A172 (cell line): ENCODE measurements at places on chromosomes 11 and 22. TPM values are rescaled to one million over a fixed set of nuclear protein-coding genes. Genes with fewer than 3 reads are reported as not detected.
A peak's percentile ranks its signal among the peaks of the same experiment; 100 is the strongest.

GRCh38 chr11:111000400-111001080 is 245.0 kb upstream of the POU2AF2 start:
- no peak for DNase-seq

The CACNA1I gene
- 0.02 and 0.05 TPM in 2 replicates for total RNA-seq

The APOL3 gene
- total RNA-seq, result 3.1 and 3.9 TPM in 2 replicates

The RASL10A gene
- not detected in 2 replicates for total RNA-seq

- no peak for DNase-seq
Observed at GRCh38 chr11:103773059-103773458, 263.4 kb upstream of the DDI1 start.

GRCh38 chr22:49439373-49439772 is 388.3 kb downstream of the BRD1 start:
- no peak for DNase-seq

DNA sequence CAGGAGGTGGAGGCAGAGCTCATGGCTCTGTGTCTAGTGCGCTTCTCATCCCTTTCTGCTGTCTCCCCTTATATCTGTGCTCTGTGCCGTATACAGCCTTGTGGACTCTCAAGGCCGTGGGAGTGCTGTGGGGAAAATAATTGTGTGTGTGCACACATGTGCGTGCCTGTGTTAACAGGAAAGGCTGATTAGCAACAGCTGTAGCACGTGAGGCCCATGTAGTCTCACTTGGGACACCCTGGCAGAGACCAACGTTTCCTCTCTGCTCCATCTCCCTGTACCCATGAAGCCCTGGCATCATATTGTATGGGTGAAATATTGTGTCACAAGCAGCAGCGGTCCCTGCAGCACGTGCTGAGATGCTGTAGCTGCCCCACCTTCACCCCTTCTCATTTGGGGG is 109.3 kb downstream of the LRRC32 start:
- no peak for DNase-seq

DNA sequence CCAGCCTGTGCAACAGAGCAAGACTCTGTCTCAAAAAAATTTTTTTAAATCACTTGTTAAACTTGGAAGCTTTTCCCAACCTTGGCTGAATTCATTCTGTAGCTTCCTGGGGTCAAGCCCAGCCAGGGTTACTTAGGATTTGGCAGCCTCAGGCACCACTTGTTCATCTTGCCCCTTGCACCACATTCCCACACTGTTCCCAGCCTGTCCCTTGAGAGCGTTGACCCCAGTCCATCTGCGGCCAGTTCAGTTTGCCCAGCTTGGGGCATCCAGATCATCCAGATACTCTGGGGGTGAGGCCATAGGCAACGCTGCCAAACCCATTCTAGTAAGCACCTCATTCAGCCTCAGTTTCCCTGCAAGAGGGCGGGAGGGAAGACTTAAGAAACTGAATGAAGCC is 8.7 kb upstream of the THRSP start:
- DNase-seq, result no peak

DNA sequence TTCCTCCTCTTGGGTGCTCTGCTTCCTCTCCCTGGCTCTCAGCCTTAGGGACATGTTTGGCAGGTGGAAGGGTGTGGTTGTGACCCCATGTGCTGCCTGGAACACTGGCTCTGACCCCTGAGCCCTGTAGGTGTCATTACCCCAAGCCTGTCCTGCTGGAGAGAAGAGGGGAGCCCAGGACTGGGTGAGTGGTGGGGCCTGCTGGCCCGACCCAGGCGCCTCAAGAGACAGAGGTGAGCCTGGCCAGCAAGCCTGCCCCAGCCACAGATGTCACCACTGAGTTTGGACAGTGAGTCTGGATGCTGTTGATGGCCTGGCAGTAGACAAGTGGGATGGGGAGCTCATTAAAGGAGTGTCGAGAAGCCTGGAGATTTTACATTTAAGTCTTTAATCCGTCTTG is 1112.2 kb downstream of the BRD1 start:
- no peak for DNase-seq

DNA sequence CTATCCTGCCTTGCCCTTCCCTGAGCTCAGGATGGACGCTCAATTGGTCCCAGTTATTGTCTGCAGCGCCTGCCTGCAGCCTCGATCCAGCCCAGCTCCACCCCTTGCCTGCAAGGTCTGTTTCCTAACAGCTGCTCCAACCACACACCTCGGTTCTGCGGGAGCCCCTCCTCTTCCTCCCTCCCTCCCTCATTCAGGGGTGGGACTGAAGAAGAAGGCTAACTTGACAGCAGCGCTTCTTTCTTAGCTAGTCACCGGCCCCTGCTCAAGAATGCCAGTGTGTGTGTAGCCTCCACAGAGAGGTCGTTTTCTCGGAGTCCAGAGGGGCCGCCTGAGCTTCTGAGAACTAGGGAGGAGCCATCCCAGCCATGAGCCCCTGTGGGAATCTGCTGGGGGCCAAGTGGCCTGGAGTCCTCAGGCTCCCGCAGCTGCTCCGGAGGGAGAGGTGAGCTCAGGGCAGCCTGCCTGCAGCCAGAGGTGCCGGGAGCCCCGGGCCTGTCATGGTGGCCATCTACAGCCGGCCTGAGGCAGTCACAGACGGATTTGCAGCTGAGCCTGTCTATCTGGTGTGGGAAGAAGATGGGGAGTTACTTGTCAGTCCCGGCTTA is 36.1 kb downstream of the LIMK2 start:
- DNase-seq, result peak; percentile 80

The ESAM gene
- 0.10 TPM in 2 replicates for total RNA-seq

The SLC7A4 gene
- total RNA-seq, result not detected in 2 replicates

The NARS2 gene
- 48.5 and 49.6 TPM in 2 replicates for total RNA-seq

The OR52E4 gene
- not detected in 2 replicates for total RNA-seq

DNA sequence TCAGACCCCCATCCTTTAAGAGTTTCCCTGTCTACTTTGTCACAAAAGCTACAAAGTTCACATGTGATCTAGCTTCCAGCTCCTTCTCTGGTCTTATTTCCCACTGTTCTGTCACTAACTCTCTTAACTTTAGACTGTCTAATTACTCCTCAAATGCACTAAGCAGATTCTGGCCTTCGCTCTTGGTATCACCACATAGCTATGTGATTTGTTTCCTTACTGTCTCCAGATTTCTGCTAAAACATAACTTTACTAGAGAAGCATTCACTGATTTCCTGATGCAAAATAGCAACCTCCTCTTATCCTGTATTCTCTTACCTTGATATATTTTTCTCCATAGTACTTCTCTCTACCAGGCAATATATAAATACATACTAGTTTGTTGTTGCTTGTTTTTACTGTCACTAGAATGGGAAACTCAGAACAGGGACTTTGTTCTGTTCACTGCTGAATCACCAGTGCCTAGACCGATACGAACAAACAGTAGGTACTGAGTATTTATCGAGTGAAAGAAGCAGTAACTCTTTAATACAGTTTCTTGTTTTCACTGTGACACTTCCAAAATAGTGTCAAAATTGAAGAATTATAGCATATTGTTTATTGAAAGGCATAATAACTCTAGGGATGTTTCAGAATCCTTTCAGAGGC is 205.6 kb downstream of the DDX10 start:
- DNase-seq, result peak; percentile 63

The UPK3A gene
- not detected in 2 replicates for total RNA-seq

- DNase-seq, result no peak
Observed at GRCh38 chr11:26332572-26332915, 614 bp downstream of the ANO3 start.

The ROBO4 gene
- 11.7 and 15.9 TPM in 2 replicates for total RNA-seq

The LDHAL6A gene
- not detected in 2 replicates for total RNA-seq

The ADORA2A gene
- 0.52 and 5.1 TPM in 2 replicates for total RNA-seq

The OR5T3 gene
- total RNA-seq, result not detected in 2 replicates

The TMPRSS6 gene
- total RNA-seq, result not detected in 2 replicates

The TUBA8 gene
- total RNA-seq, result 0.29 and 1.3 TPM in 2 replicates

DNA sequence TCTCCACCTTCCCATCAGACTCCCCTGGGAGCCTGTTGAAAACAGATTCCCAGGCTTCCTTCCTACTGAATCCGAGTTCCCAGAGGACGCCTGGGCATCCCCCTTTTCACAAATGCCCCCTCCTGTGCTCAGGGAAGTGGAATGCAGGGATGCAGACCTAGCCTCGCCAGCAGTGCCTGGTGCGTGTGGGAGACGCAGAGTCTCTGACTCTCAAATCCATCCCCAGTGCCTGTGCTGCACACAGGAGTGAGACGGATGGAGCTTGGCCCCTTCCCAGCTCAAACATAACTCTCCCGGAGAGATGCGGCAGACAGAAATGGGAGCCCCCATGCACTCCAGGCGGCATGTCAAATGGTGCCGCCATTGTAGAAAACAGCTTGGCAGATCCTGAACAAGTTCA is 62.6 kb downstream of the CTTN start:
- DNase-seq, result no peak

DNA sequence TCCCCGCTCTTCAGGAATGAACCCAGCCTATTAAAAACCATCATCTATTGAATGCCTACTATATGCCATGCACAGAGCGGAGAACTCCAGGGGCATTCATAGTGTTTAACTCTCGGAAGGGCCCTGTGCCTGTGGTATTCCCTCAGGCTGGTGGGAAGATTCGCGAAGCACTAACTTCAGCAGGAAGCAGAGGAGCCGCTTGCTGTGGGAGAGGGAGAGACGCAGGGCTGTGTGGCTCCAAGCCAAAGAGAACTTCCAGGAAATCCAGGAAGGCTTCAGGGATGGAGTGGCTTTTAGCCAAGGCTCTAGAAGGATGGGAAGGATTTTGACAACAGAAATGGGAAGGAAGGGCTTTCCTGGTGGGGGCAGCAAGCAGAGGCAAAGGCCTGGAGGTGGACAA is 103.8 kb downstream of the TP53I11 start:
- no peak for DNase-seq

DNA sequence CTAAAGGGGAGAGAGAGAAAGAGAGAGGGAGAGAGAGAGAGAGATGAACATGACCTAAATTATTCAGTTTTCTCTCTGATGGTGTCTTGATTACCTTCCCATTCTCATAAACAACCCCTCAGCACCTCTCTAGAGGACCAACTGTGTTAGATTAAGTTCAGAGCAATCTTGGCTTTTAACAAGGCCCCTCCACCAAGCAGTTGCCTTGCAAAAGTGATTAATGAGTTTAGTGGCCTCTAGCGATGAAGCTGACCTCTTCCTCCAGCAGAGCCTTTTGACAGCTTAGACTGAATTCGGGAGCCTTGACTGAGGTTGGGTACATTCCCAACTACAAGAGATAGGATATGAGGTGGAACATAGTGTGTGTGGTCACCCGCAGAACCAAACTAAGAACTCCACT is 66.1 kb downstream of the ARL14EP start:
- DNase-seq, result no peak

The HTR3A gene
- not detected in 2 replicates for total RNA-seq

The NECTIN1 gene
- 2.9 and 3.0 TPM in 2 replicates for total RNA-seq

- no peak for DNase-seq
Observed at GRCh38 chr11:8947230-8947943, 4.6 kb upstream of the ASCL3 start.

DNA sequence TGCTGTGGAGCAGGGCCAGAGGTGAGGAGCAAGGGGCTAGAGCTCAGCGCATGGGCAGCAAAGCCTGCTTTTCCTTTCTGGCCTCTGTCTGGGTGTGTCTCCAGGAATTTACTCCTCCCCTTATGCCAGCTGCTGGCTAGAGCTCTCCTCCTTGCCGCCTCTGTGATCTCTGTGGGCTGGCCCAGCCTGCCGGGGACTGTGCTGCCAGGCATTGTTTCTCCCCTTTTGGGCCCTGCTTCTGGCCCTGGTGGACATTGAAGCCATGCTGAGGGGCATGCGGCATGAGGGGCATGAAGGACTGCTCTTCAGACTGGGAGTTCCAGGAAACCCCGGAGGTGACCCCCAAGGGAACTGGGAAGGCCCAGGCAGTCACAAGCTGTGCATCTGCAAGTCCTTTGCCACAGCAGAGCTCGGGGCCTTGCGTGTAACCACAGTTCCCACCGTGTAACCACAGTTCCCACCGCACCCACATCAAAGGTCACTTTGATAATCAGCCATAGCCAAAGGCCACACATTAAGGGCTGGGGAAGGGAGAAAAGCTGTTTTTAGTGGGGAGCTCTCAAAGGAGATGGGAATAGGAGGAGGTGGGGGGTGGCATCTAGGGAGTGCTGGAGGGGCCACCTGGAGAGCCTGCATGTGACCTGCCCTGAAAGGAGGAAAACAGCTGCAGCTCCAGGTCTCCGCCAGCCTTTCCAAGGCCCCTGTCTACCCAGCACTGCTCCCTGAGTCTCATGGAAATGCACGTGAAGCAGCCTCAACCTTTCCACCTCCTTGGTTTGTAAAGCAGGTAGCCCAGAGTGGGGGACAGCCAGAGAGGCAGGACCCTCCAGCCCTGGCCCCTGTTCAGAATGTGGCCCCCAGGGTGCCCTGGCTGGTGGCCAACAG is 62.3 kb downstream of the PPFIBP2 start:
- peak; percentile 14 for DNase-seq

- DNase-seq, result no peak
Observed at GRCh38 chr11:8937159-8937558, 4.4 kb upstream of the C11orf16 start.

The C11orf52 gene
- total RNA-seq, result not detected in 2 replicates

DNA sequence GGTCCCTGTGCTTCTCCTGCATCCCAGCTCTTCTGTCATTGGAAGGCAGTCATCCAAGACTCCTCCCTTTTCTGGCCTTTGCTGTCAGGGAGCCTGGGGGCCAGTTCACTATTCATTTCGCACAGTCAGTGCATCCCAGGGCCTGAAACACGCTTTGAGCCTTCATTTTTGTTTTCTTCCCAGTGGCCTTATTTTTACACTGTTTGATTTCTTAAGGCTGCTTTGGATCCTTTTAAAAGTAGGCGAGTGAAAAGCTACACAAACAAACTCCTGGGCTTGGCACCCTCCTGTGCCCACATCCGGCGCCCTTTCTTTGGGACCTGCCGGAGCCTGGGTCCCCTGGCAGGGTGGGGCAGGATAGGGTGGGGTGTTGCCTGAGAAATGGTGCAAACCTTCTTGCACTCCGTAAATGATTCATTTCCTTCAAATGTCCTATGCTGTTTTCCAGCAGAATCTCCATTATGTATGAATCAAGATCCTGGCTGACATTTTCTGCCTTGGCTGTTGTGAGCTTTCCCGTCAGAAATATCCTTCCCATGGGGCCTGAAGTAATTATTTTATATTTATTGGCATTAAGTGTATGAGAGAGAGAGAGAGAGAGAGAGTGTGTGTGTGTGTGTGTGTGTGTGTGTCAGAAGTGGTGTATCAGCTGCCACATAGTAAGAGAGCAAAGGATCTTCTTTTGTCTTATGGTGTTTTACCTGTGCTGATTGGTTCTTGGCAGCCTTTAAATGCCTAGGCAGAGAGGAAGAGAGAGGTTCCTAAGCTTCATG is 45.6 kb downstream of the BCR start:
- DNase-seq, result peak; percentile 77

GRCh38 chr11:58707767-58708166 is 24.0 kb downstream of the GLYAT start:
- DNase-seq, result no peak

GRCh38 chr11:11230087-11230486 is 123.0 kb downstream of the CSNK2A3 start:
- DNase-seq, result no peak

The KRTAP5-8 gene
- not detected in 2 replicates for total RNA-seq

DNA sequence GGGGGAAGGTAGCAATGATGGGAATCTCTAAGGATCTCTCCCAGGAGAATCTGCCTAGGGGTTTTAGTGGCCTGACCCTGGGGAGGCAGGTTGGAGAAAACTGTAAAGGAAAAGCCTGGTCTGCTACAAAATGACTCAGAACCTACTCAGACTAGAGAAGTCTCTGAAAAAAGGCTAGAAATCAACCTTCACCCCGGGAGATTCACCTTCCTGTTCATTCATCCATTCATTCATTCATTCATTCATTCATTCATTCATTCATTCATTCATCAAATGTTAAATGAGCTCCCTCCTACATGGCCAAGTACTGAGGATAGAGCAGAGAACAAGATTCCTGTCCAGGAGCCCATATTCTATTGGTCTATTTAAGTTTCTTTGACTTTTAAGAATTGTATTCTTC is 8.9 kb upstream of the ANKK1 start:
- DNase-seq, result no peak

- DNase-seq, result no peak
Observed at GRCh38 chr22:28822930-28823551, 22.7 kb upstream of the XBP1 start.
